ENCODE measurements at places on chromosomes 7 and 10.

DNA sequence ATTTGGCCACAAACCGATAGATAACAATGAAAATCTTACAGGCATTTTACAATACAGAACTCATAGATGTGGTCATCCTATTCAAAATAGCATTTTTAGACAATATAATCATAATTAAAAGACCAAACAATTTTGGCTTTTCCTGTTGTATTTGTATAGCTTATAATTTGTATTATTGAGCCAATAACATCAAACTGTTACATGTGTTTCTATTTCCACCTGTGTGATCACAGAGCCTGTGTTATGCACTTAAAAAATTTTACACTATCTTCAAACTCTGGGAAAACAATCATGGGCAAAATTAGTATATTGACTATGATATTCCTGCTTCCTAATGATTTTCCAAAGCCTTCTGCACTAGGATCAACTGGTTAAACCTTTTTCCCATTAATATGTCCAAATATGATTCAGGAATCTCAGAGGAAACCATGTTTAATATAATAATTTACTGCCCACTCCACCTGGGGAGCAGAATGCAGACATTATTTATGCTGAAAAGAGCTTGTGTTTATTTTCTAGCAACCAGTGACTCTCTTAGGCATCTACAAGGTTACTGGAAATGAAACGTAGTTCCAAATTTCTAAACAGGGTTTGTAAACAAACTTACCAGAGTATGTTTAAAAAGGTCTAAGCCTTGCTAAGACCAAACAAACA, 1.7 kb downstream of the RHOBTB1 start:
- no peak for DNase-seq

- DNase-seq, result no peak
Measured at GRCh38 chr10:6951732-6952131, 371.7 kb upstream of the PRKCQ start.

DNA sequence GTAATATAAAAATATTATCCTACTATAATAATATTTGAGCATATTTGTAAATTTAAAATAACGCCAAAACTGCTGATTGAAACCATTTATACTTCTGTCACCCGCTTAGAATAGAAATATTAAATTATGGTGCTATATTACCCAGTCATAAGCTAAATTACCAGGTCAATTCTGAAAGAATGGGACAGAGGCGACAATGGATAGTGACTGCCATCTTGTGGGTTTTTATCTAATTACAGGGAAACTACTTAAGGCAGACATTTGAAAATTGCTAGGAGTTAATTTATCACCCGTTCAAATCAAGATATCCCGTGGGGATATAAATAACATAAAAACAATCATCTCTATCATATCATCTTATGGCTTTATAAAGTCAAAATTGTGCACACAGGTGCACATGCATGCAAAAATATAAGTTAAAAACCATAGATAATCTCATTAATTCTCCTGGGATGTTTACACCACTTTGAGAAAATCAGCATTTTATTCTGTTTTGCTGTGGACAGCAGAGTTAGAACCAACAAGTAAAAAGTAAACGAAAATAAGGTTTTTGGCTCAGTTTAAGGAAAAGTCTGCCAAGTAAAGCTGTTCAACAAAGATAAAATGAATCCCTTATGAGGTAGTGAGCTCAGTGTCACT, 41.3 kb upstream of the HPSE2 start:
- DNase-seq, result no peak

DNA sequence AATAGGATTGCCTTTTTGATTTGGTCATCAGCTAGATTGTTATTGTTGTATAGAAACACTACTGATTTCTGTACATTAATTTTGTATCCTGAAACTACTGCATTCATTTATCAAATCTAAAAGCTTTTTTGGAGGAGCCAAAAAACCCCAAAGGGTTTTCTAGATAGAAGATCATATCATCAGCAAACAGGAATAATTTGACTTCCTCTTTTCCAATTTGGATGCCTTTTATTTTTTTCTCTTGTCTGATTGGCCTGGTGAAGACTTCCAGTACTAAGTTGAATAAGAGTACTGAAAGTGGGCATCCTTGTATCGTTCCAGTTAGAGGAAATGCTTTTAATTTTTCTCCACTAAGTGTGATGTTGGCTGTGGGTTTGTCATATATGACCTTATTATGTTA, 10.6 kb upstream of the ENTPD7 start:
- no peak for DNase-seq

GRCh38 chr10:75136346-75136745, 24.9 kb downstream of the SAMD8 start:
- no peak for DNase-seq

DNA sequence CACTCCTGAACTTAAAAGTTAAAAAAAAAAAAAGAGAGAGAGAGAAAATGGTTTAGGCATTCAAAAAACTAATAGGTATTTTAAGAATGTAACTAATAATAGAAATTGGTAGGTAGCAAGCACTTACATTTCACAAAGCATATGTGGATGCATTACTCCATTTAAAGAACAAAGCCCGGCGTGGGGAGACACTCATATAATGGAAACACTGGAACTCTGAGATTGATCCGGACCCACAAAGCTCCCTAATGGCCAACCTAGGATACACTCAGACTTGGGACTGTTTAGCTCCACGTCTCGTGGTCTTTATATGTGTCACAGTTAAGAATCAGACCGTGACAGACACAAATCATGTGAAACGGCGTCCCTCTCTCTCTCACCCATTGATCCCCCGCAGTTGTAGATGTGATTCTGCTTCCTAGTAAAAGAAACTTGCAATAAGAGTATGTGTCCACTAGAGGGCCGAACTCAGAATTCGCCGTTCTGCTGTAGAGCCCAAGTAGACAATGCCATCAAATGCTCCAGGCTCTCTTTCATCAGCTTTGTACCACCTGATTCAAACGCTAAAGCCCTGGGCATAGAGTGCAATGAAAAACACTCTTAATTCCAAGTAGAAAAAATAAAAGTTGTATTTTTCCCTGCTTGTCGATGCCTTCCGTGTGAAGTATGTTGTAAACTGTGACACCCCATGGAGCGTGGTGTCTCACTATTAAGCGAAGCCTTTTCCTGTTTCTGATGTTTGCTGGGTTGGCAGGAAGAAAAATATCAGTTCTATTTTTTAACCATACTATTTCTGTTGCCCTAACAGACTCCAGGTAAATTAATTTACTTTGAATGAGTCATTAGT, 429.0 kb upstream of the MTPN start:
- DNase-seq, result peak; percentile 11

GRCh38 chr10:102117391-102118159, 2.6 kb downstream of the LDB1 start:
- DNase-seq, result peak; percentile 68

DNA sequence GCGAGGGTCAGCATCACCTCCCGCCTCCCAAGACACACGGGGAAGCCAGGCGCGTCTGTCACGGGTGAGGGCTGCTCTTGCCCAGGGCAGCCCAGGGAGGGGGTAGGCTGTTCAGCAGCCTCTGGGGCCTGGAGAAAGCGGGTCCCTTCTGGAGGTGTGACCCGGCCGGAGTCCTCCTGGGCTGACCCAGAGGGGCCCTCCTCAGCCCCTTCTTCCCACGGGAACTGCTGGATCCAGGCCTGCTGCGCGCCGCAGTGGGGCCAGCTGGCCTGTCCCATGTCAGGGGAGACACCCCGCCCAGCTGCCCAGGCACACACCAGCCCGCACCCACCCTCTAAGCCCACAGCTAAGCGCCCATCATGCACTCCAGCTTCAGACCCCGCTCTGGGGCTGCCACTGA, 41.8 kb downstream of the INSIG1 start:
- no peak for DNase-seq

DNA sequence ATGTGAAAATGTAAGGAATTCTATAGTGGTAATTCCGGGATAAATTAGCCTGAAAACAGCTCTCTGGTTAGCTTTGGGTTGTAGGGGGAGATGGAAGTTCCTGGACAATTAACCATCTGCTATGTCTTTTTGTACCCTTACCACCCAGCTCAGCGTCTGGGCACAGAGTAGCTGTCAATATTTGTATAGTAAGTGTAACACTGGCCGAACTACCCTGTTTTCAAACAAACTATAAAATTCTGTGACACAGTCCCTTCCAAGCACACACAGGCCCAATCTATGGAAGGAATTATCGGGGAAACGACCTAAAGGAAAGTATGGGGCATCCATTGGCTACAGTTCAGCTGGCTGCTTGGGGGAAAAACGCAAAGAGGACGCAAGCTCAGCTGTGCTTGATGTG, 869 bp upstream of the LHFPL3 start:
- no peak for DNase-seq

DNA sequence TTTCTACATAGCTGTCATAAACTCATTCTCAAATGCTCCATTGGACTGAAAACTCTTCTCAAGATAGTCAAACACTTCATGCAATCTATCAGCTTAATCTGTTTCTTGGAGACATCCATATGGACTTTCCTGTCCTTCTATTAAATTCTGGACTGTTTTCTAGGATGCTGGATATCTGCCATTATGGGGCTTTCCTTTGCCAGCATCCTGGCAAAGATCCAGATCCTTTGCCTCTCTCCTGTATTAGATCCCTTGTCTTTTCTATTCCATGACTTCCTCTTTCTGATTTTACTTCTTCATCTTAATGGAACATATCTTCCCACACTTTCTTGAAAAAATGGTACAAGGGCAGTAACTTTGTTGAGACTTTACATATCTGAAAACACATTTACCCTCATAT, 35.9 kb upstream of the SKAP2 start:
- DNase-seq, result no peak

DNA sequence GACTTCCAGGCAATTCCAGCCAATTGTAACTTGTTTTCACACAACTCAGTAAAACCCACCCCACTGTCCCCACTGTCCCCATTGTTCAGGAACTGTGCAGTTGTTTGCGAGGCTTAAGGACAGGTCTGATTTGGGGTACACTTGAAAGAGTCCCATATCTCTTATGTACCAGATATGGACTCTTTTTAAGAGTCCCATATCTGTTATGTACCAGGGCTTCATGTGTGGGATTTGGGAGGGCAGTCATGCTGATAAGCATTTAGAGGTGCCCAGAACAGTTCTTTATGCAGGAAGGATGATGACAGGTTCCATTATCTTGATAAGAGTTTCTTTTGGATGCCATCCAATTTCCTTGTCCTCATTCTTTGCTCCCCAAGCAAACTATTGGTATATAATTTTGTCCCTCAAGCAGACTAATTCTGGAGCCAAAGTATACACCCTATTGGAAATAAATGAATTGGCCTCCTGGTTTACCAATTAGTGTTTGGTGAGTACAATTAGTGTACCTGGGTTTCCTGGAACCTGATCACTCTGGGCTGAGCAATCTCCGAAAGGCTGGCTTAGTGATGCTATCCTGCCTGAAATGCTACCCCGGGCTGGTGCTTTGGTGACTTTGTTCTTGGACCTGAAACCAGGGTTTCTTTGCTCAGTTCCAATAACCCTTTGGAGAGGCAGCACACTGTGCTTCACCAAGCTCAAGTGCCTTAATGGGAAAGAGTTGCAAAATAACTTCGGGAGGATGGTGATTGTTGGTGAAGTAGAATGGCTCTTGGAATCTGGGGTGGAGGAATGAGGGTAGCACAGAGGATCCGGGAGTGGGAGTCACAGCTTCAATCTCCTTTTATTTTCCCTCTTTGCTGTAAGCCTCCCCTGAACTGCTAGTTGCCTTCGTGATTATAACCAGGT, 6.2 kb upstream of the DMBT1 start:
- no peak for DNase-seq

- DNase-seq, result no peak
Measured at GRCh38 chr7:17786314-17786852, 153.9 kb downstream of the SNX13 start.

GRCh38 chr10:31207636-31208035, 111.4 kb upstream of the ZEB1 start:
- DNase-seq, result no peak

GRCh38 chr7:92402920-92403759, 44.1 kb upstream of the GATAD1 start:
- DNase-seq, result no peak

- no peak for DNase-seq
Measured at GRCh38 chr7:156640949-156641485, 443 bp downstream of the RNF32 start.

- no peak for DNase-seq
Measured at GRCh38 chr7:112161253-112162141, 44.7 kb downstream of the DOCK4 start.

DNA sequence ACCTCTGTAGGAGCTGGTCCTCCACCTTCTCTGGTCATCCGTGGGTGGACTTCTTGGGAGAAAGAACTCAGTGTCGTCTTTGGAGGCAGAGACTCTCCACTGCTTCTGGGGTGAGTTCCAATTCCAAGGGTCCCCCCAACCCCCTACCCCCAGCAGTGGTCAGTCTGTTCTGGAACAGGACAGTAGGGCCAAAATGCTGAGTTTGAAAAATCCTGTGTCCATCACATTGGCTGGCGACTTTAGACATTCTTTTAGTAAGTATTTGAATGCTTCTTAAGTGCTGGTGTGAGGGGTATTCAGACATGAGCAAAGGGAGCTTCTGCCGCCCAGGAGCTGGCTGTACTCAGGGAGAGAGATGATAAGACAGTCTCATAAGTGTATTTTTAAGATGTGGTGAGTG, 1.9 kb downstream of the ZNF316 start:
- DNase-seq, result no peak

- no peak for DNase-seq
Measured at GRCh38 chr10:35386594-35387174, 50.4 kb downstream of the CCNY start.

Measured in stimulated activated naive CD8-positive, alpha-beta T cell treated with anti-CD3 and anti-CD28 coated beads, Interleukin-15, amount 100 ng/mL, for 72 hours (primary cell).